GOT3 (cell line): ENCODE measurements at places on chromosomes 13 and 19.

DNA sequence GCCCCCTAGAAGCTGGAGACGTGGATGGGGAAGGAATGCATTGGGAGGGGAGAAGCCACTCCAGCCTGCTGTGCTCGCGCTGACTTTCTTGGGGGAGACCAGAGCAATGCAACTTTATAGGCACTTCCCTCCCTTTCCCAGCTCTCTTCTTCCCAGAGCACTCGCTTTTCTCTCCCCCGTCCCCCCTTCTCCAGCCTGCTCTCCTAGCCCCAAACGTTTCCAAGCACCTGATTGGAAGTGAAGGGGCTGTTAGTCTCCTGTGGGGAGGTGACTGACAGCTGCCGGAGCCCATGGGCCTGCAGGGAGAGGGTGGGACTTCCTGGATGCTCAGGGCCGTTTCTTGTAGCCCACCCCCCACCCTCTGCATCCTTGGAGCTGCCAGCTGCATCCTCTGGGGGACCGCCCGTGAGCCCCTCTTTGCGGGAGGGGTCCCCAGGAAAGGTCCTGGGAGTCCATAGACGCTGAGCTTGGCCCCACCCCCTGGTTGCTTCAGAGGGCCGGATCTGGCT, 2.5 kb downstream of the HDGFL2 start:
- DNase-seq: no peak

- no peak for DNase-seq
These were observed 728 bp upstream of the DENND1C start for GRCh38 chr19:6482343-6482686.

GRCh38 chr19:13729859-13730258, 34.5 kb upstream of the MRI1 start:
- DNase-seq: no peak

GRCh38 chr13:38824342-38824741, 137.5 kb downstream of the FREM2 start:
- DNase-seq: no peak

GRCh38 chr13:112259511-112259910, 116.6 kb upstream of the SPACA7 start:
- DNase-seq: no peak

DNA sequence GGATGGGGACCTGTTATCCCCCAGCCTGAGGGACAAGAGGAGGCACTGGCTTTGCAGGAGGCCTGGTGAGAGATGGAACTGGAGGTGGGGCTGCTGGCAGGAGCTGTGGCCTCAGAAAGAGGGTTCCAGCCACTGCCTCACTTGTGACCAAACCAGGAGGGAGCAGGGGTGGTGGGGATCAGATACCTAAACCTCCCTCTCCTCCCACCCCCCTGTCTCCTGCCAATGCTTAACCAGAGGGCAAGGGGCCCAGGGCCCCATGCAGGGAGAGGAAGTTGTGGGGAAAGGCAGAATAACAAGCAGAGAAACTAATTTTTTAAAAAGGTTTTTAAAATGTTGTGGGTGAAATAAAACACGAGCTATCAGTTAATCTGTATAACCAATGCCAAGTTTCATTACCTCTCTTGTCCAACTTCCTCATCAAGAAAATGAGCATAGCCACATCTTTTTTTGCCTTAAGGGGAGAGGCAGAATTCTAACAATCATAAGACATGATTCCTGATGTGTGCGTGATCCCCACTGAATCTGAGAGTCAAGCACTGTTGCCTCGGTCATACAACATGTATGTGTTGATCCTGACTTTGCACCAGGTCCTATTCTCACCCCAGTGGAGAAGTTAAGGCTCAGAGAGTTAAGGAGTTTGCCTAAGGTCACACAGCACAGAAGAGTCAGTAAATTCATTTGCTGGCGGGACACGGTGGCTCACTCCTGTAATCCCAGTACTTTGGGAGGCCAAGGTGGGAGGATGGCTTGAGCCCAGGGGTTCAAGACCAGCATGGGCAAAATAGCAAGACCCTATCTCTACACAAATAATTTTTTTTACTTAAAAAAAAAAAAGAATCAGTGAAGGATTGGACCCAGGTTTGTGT, 12.9 kb downstream of the FXYD5 start:
- no peak for DNase-seq

DNA sequence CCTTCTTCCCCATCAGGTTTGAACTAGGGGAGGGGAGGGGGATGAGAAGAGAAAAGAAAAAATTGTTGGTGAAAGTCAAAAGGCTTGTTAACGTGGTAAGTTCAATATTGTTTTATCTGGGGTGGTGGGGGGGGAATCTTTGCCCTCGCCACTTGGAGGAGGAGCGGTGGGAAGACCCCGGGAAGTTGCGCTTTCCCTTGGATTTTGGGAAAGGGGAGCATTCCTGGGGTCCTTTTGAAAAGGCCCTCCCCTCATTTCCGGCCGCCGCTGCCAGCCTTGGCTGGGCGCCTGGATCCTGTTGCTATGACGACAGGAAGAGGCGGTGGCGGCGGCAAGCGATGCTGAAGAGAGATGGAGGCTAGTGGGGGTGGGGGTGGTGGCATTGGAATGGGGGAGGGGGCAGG, 4.6 kb upstream of the CACNG8 start:
- DNase-seq: no peak

- DNase-seq: no peak
These were observed 1362.0 kb downstream of the PCDH9 start for GRCh38 chr13:65868099-65868498.

DNA sequence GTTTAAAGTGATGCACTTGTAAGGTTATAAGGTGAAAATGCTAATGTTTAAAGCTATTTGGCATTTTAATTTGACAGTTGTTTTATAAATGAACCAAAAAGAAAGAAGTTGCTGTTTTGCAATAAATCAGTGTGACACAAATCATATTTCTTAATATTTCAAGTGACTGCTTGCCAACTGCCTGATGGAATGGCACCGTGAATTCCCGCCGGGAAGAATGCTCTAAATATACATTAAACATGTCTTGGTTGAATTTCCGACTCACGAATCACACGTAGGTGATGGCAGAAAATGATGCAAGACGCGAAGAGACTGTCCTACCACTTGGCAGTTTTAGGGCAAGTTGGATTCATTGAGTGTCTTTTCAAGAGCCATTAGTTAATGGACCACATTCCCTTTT, 3.1 kb upstream of the GJB2 start:
- DNase-seq: no peak

DNA sequence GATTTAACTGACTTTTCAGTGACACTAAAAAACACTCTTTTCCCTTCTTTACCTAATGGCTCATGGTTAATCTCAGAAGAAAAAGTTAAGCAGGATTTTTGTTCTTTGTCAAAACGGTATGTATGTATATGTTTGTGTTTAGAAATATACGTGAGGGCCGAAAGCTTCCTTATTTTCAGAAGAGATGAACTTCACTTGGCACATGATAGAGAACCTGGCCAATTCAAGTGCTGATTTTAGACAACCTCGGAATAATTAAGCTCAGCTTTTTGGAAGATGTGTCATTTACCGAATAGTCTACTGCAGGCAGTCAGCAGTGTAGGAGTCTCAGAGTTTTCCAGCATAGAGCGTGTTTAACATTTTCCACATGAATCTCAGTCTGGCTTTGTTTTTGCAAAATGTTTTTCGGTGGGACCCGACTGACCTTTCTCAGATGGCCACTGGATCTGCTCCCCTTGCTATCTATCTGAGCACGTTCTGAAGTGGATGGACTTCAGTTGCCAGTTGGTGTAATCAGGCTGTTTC, 4.6 kb downstream of the RNASEH2B start:
- DNase-seq: no peak

DNA sequence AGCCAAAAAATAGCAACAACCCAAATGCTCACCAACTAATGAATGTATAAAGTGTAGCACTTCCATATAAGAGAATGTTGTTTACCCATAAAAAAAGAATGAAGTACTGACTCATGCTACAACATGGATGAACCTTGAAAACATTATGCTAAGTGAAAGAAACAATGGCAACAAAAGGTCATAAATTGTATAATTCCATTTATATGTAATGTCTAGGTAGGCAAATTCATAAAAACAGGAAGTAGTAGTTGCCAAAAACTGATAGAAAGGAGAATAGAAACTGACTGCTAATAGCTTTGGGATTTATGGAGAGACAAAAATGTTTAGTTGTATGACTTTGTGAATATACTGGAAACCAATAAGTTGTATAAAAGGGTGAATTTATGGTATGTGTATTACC, 21.6 kb downstream of the MYCBP2 start:
- no peak for DNase-seq

DNA sequence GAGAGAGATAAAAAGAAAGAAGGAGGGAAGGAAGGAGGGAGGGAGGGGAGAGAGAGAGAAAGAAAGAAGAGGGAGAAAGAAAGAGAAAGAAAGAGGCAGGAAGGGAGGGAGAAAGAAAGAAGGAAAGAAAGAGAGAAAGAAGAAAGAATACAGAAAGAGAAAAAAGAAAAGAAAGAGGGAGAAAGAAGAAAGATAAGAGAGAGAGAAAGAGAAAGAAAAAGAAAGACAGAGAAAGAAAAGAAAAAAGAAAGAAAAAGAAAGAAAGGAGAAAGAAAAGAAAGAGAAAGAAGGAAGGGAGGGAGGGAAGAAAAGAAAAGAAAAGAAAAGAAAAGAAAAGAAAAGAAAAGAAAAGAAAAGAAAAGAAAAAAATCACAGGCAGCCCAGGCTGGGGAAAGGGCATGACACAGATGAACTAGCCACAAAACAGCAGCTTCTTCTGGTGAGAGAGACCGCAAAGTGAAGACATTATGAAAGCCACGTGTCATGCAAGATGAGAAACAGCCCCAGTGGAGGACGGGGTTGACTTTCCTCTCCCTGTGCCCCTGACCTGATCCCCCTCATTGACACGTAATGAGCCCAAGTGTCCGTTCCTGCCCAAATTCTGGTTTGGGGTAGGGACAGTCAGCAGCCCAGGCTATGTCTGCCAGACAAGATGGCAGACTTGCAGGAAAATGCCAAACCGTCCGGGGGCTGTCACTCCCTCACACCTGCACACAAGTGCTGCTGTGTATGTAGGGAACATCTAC, 102.1 kb downstream of the INSR start:
- no peak for DNase-seq

- no peak for DNase-seq
These were observed 537.3 kb downstream of the SUCLA2 start for GRCh38 chr13:47463726-47464125.

DNA sequence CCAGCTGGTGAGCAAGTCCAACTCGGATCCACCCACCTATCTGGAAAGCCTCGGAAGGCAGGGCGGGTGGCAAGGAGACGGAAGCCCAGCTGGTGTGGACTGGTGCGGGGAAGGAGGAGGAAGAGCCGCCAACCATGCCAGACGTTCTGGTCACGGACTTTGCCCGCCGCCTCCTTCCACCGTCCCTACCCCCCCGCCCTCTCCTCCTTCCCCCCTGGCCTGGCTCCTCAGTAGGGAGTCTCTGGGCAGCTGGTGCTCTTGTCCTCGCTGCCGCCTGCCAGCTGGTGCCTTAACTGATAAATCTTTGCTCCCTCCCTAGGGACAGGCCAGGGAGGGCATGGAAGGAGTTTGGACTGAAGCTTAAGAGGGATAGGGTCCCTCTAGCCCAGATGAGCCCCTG, 4.8 kb downstream of the SYNGR4 start:
- DNase-seq: no peak

GRCh38 chr13:98189841-98190505, 12.9 kb upstream of the RNF113B start:
- DNase-seq: no peak

DNA sequence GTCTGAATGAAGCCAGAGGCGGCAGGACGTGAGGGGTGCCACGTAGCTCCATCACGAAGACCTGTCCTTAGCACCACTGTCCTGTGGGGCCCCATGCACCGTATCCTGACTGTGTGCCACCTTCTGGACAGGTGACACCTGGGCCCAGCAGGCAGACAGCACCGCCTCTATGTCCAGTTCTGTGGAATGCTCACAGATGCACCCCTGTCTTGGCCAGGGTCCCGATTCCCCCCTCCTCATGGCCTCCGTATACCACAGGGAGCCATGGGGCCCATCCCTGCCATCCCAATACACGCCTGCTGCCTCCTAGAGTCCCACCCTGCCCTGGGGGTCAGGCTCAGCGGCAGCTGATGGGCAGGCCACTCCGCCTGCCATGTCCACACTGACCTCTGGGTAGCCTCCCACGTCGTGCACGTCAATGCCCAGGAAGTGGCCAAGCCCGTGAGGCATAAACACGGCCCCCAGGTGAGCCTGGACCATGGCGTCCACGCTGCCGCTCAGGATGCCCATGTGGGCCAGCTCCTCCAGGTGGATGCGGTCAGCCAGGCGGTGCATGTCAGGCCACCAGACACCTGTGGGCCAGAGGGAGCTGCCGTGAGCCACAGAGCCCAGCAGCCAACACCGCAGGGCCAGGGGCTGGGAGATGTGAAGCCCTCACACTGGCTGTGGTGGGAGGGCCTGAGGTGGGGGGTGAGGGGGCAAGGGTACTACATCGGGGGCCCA, 17.6 kb downstream of the CEBPG start:
- DNase-seq: no peak

DNA sequence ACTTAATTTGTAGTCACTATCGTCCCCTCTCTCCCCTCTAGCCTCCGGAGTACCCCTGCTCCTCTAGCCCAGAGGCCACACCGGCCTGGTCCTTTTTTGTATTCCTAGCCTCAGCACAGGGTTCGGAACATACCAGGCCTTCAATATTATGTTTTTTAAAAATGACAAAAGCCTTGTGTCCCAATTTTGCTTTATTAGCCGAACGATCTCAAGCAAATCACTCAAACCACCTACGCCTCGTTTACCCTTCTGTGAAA, 463 bp upstream of the POMP start:
- DNase-seq: no peak

DNA sequence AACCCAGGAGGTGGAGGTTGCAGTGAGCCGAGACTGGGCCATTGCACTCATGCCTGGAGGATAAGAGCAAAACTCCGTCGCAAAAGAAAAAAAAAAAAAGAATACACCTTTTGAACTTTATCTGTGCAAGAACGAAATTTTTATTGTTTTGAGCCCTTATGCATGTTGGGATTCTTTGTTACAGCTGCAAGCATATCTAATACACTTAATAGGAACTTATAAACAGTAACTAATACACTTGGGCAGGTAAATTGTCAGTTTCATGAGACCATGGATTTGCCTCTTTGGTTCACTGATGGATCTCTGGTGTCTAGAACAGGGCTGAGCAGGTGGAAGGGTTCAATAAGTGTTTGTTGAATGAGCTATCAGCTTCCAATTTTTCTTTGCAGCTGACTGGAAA, 108.1 kb downstream of the CACNA1A start:
- DNase-seq: no peak

DNA sequence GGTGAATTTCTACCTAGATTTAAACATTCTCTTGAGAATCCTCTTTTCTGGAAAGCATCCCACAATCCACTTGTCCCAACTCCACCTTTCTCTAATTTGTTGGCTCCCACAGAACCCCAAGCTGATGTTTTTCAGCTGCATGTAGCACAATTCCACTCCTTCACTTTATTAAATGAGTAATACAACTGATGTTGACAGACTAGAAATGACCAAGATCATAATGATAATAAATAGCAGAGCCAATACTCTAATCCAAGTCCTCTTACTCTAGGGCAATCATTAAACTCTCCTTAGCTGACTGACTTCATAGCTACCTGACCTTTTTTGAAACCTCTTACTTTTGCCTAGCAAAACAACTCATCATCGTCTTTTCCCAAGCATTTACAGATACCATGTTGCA, 27.9 kb upstream of the STARD13 start:
- no peak for DNase-seq
